ENCODE measurements at places on chromosomes 5 and 9. TPM values are rescaled to one million over a fixed set of nuclear protein-coding genes. Genes with fewer than 3 reads are reported as not detected.
A peak's percentile ranks its signal among the peaks of the same experiment; 100 is the strongest.

- peak; percentile 26 for DNase-seq
These were observed 40.4 kb upstream of the GADD45G start for GRCh38 chr9:89564346-89564878.

CYSRT1 gene
- total RNA-seq: 0.59 TPM

FAM78A gene
- total RNA-seq: 1.1 TPM

DNA sequence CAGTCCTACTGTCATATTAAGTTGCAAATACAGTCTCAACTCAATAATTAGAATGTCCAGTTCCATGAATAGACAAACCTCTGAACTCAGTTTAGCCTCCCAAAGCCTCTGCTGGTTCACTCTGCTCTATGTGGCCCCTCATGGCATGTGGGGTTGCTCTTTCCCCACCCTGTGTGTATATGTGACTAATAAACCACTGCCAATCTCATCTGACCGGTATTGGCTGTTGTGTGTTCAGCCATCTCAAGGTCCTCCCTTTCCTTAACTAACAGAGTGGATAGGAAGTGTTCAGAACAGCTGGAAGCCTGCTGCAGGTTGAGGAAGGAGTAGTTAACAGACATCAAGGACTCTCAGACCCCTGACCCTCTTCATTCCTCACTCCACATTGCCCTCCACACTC, 55.3 kb downstream of the IL33 start:
- no peak for DNase-seq

- no peak for DNase-seq
These were observed 71.5 kb downstream of the NEK6 start for GRCh38 chr9:124329206-124329792.

HBEGF gene
- 5.4 TPM for total RNA-seq

- no peak for DNase-seq
These were observed 20.9 kb downstream of the HSD17B4 start for GRCh38 chr5:119473241-119473640.

- no peak for DNase-seq
These were observed 7.3 kb upstream of the S1PR3 start for GRCh38 chr9:88983865-88984542.

GRCh38 chr5:139091439-139092156, 106.6 kb downstream of the SIL1 start:
- DNase-seq: no peak

- DNase-seq: no peak
These were observed 73.8 kb downstream of the NRG2 start for GRCh38 chr5:139969318-139969717.

DNA sequence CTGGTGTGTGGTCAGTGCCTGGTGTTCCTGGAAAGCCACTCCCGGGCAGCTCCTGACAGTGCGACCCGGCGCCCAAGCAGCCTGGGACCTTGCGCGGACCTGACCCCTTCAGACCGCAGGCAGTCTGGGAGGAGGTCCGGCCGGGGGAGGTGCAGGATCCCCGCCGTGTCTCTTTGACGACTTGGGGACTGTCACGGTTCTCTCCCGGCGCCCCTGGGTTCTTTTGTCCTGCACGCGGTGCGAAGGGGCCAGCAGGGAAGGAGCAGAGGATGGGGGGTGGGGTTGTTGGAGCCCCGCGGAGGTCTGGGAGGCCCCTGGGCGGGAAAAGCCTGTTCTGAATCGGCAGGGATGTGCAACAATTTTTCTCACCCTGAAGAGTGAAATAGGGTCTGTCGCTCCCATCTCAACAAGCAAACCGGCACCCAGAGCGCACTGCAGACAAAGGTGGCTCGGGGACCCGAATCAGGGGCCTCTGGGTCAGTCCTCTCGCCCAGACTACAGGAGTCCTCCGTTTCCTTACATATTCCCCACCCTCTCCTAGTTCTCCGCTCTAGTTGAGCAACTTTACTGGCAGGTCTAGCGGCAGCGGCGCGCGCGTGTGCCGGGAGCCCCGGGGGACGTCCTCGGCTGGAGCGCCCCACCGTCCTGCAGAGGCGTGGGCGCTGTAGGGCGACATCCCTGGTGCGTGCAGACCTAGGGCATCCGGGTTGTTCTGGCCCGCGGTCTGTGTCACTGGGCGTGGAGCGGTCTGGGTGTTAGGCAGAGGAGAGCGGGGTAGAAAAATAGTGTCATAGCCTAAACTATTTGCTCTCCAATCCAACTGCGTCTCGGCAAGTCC, 1.2 kb downstream of the VCAN start:
- no peak for DNase-seq

PCDHAC1 gene
- total RNA-seq: 1.1 TPM

DNA sequence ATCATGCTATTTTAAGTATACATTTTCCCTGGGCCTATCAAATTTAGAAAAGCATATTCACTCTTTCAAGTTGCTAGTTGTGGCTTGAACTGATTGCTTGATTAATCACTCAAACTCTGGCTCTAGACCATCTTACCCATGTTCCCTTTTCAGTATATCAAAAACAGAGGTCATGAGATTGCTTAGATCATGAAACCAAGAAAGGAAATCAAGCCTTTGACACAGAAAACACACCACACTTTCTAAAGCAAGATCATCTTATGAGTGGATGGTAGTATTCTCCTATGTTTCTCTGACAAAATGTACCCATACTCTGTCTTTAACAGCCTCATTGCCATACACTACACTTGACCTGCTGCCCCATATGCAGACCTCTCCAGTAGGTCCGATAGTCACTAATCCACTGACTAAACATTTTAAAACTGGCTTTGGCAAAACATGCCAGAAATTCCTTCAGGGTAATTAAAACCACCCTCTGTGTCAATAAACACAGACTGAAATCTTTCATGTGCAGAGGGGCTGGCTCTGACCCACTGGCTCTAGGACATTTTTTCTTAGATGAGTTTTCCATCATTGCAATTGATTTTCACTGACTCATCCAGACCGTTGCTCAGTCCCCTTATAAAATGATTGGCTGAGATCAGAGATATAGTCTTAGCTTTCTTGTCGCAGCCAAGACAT, 18.2 kb downstream of the PPP2R2B start:
- DNase-seq: no peak

DNA sequence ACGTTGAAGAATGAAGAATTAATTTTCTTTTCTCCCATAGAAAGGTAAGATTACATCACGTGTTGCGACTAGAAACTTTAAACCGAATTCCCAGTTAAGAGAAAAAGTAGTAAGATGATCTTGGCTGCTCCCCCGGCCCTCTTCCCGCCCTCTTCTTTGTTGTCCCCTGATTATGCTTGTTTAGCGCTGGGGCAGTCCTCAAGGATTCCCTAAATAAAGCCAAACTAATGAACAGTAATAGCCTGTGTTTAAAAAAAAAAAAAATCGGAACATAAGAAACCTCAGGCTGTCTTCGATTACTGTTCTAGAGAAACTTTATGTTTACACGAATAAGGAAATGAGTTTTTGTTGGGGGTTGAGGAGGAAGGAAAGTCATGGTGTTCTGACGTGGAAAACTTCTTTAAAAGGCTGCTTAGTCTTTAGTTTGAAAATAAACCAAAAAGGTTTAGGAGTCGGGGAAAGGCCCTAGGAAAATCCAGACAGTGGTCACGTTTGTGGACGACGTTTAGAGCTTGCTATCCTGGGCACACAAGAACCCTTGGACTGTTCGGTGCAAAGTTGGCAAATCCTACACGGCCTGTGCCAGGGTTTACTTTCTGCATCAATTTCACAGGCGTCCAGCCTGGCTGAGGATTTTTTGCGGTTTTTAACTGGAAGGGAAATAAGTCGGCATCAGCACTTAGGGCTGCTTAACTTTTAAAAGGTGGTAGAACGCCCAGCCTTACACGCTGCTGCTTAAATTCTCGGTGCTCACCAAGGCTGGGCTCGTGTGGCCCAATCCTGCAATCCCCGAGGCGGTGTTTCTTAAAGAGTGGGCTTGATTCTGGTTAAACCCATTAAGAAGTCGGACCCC, 1.1 kb upstream of the MAT2B start:
- DNase-seq: peak; percentile 22

DNA sequence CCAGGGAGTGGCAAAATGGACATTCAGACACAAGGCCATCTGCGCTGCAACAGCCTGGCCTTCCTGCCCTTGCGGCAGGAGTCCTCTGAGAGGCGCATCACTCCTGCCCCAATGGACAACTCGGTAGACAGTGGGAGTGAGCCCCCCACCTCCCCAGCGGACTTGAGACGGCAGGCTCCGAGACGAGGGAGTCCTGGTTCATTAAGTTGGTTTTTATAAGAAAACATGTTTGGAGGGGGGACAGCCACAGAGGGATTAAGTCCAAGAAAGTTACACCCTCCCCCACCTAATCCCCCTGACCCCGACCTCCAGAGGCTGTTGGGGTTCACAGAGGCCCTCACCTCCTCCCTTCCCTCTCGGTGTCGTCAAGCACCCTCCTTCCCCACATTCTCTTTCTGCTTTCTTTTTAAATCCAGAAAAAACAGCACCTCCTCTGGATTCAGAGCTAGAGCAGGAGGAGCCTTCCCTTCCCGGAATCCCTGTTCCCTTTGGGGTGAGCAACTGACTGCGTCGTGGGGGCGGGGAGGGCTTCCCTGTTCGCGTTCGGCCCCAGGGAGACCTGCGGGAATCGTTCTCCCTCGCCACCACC, 1.8 kb upstream of the EGR1 start:
- DNase-seq: no peak
